Progenitor cell of endocrine pancreas (in vitro differentiated cells): ENCODE measurements at places on chromosomes 5 and 9. TPM values are rescaled to one million over a fixed set of nuclear protein-coding genes. Genes with fewer than 3 reads are reported as not detected.

The GFRA3 gene
- total RNA-seq = 22.9 and 24.4 TPM in 2 replicates

DNA sequence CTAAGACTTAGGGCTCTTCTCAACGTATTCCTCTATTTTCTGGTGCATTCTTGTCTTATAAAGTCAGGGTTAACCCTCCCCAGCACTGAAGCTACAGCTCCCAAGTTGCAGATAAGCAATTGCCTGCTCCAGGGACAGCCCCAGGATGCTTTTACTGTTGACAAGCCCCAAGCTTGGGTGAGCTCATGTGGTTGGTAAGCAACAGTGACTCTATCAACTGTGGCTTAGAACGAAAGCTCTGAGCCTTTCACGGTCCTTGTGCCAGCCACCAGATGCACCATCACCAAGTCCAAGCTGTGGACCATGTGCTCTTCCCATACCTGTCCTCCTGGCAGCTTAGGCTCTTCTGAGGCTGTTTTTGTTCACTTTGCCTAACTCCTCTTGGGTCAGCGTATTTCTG is 13.5 kb downstream of the ADRB2 start:
- H3K36me3 ChIP-seq = no peaks in the 10 kb centered on the region
- H3K4me3 ChIP-seq = no peak overlapping the region
- no peak overlapping the region for H3K27ac ChIP-seq
- H3K27me3 ChIP-seq = peaks cover 11% of the 10 kb centered on the region

- peaks cover 9% of the 10 kb centered on the region for H3K27me3 ChIP-seq
- H3K4me1 ChIP-seq = peaks cover 9% of the 10 kb centered on the region
- H3K27ac ChIP-seq = no peak overlapping the region
- no peak for DNase-seq
- no peak overlapping the region for H3K4me3 ChIP-seq
- H3K36me3 ChIP-seq = no peaks in the 10 kb centered on the region
Measured at GRCh38 chr5:149824120-149824519, 94.0 kb downstream of the PPARGC1B start.

DNA sequence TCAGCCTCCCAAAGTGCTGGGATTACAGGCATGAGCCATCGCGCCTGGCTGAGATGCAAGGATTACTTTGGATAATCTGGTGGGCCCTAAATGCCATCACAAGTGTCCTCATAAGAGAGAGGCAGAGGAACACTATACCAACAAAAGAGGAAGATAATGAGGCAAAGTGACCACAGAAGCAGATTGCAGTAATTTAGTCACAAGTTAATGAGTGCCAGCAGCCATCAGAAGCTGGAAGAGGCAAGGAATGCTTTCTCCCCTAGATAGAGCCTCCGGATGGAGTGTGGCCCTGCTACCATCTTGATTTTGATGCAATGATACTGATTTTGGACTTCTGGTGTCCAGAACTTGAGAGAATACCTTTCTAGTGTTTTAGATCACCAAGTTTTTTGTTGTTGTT is 122.3 kb downstream of the SPATA31D1 start:
- no peak overlapping the region for H3K27ac ChIP-seq
- H3K4me1 ChIP-seq = no peaks in the 10 kb centered on the region
- no peak for DNase-seq
- H3K36me3 ChIP-seq = no peaks in the 10 kb centered on the region
